Activated CD4-positive, alpha-beta T cell treated with anti-CD3 and anti-CD28 coated beads, Interleukin-2, amount 10 ng/mL, durations not matched to agents 7 days and 5 days (primary cell): ENCODE measurements at places on chromosomes 3 and 15. TPM values are rescaled to one million over a fixed set of nuclear protein-coding genes. Genes with fewer than 3 reads are reported as not detected.

WDR93 gene
- total RNA-seq = not detected

ANKUB1 gene
- not detected for total RNA-seq

CKMT1A gene
- total RNA-seq = not detected

SLC9C1 gene
- total RNA-seq = not detected

UQCC5 gene
- total RNA-seq = 8.5 TPM

TNNC1 gene
- 2.1 TPM for total RNA-seq

CYP1A2 gene
- total RNA-seq = not detected

ATP13A5 gene
- not detected for total RNA-seq

GPR27 gene
- 1.0 TPM for total RNA-seq

IQCF6 gene
- total RNA-seq = not detected

TM4SF4 gene
- total RNA-seq = not detected

CEP70 gene
- 15.9 TPM for total RNA-seq

CKMT1B gene
- not detected for total RNA-seq

CFAP91 gene
- total RNA-seq = not detected

LRRFIP2 gene
- 27.1 TPM for total RNA-seq

AHSG gene
- total RNA-seq = not detected

ZPLD1 gene
- not detected for total RNA-seq

SLC28A2 gene
- total RNA-seq = not detected

PLAAT1 gene
- total RNA-seq = not detected

GABRR3 gene
- total RNA-seq = not detected

ROPN1 gene
- not detected for total RNA-seq

SPINK8 gene
- total RNA-seq = not detected

CAND2 gene
- total RNA-seq = 0.98 TPM

VWA5B2 gene
- not detected for total RNA-seq
